ENCODE measurements at places on chromosomes 16 and 17.
A peak's percentile ranks its signal among the peaks of the same experiment; 100 is the strongest.

- DNase-seq = no peak
Observed at GRCh38 chr16:56985288-56985961, 3.9 kb upstream of the NLRC5 start.

GRCh38 chr16:81785138-81785924, 6.2 kb downstream of the PLCG2 start:
- no peak for DNase-seq

GRCh38 chr17:37147301-37147812, 198.6 kb downstream of the AATF start:
- no peak for DNase-seq

- no peak for DNase-seq
Observed at GRCh38 chr17:33871720-33872540, 383.2 kb upstream of the CCL2 start.

- no peak for DNase-seq
Observed at GRCh38 chr17:51325471-51325870, 65.1 kb downstream of the UTP18 start.

GRCh38 chr17:40548982-40549685, 16.1 kb downstream of the CCR7 start:
- no peak for DNase-seq

DNA sequence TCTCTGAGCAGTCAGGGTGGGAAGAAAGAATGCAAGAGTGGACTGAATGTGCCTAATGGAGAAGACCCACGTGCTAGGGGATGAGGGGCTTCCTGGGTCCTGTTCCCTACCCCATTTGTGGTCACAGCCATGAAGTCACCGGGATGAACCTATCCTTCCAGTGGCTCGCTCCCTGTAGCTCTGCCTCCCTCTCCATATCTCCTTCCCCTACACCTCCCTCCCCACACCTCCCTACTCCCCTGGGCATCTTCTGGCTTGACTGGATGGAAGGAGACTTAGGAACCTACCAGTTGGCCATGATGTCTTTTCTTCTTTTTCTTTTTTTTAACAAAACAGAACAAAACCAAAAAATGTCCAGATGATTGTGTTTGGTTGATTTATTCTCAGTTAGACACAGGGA, 14.1 kb downstream of the IGFBP4 start:
- DNase-seq = no peak

DNA sequence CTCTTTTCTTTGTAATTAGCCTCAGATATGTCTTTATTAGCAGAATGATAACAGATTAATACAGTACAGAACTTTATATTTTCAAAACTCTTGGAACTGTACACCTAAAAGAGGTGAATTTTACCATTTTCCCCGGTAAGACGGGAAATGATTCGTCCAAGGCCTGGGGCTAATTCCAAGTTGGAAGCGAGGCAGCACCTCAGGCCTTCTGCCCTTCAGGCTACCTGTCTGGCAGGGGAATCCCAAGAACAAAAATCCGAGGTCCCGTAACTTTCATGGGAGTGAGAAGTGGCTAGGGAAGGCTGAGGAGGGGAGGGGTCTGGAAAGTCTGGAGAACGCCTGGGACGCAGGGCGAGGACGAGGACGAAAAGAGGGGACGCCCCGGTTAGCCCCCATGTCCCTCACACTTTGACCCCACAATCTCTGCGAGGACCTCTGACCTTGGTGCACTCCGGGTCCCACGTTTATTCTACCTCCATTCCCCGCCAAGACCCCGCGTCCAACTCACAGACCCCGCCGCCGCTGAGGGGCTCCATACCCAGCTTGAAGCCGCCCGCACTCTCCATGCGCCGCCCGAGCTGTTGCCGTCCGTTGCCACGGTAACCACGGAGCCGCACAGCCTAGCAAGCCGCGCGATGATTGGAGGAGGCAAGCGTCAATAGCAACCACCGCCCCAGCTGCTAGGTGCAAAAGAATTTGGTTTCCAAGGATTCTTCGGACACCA, at the start of gene HYDIN:
Gene HYDIN, minus strand, starts transcription at position 601 of the 724 bp plus-strand sequence. CDS start 43,827 bp downstream, outside the sequence.
- DNase-seq = peak; percentile 19

DNA sequence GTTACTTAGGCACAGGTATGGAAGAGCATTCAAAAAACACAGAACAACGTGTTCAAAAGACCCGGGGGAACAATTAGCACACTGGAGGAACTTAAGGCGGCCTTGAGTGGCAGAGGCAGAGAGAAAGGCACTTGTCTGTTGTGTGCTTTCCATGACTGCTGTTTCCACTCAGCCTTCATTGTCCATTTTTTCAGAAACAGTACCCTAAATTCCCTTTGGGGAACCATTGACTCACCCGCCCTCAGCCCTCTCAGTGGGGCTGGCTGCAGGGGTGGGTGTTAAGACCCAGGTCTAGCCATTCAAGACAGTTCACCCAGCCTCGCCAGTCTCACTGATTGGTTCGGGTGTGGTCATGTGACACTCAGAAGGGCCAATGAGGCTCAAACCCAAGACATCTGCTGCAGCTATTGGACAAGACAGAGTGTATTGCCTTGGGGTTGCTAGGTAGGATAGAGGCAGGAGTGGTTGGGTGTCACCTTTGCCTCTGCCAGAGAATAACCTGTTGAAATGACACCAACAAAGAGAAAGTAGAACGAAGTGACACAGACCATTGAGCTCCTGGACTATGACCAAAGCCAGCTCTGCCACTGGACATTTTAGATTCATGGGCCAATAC, 19.6 kb upstream of the CEP20 start:
- DNase-seq = no peak

GRCh38 chr16:71693164-71693563, 31.3 kb downstream of the PHLPP2 start:
- no peak for DNase-seq

DNA sequence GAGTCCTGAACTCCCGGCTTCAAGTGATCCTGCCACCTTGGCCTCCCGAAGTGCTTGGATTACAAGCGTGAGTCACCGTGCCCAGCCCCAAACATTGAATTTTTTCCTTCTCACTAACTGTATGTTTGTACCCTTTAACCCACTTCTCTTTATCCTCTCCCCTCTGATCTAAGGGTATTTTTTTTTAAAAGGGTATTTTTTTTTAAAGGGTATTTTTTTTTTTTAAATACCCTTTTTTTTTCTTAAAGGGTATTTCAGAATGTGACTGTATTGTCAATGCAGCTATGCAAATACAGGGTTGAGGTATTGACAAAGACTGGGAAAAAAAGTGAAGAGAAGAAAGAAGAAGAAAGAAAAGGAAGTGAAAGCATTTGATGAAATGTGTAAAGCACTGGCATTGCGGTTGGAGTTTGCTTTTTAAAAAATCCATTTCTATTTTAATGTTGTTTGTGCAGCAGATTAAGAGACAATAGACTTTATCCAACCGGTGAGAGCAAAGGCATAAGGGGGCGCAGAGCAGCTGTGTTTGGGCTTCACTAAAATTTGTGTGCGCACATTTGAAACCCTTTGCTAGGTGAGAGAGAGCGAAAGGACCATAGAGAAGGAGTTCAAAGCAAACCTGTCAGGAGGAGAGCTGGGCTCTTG, 42.4 kb downstream of the SYT17 start:
- no peak for DNase-seq

DNA sequence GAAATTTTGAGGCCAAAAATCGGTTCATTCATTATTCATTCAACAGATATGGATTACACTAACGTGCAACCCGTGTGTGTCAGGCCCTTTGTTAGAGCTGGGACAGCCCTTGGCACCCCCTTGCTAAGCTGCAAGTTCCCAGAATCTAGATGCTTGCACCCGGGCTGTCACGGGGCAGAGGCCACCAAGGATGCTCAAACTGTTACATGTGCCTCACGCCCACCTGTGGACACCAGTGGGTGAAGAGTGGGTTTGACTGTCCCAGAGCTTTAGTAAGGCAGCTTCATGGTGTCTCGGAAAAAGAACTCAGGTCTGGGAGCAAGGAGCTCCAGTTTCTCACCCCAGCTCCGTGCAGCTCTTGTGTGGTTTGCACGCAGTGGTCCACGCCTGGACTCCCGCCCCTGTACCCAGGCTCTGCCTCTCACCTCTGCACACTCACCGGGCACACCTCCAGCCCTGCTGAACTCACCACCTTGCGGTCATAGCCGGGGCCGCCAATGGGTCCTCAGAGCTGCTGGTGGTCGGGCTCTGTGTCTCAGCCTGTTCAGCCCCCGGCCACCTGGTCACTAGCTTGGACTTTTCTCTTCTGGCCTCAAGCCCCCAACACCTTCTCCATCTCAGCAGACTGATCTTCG, 53.7 kb upstream of the CACNG4 start:
- no peak for DNase-seq

GRCh38 chr16:24635900-24636610, 93.4 kb upstream of the TNRC6A start:
- DNase-seq = no peak

GRCh38 chr16:74261068-74261467, 35.5 kb upstream of the PSMD7 start:
- no peak for DNase-seq

GRCh38 chr17:44473367-44473766, 29.8 kb downstream of the GPATCH8 start:
- DNase-seq = no peak

GRCh38 chr17:28906276-28906675, 3.4 kb upstream of the DHRS13 start:
- DNase-seq = no peak

DNA sequence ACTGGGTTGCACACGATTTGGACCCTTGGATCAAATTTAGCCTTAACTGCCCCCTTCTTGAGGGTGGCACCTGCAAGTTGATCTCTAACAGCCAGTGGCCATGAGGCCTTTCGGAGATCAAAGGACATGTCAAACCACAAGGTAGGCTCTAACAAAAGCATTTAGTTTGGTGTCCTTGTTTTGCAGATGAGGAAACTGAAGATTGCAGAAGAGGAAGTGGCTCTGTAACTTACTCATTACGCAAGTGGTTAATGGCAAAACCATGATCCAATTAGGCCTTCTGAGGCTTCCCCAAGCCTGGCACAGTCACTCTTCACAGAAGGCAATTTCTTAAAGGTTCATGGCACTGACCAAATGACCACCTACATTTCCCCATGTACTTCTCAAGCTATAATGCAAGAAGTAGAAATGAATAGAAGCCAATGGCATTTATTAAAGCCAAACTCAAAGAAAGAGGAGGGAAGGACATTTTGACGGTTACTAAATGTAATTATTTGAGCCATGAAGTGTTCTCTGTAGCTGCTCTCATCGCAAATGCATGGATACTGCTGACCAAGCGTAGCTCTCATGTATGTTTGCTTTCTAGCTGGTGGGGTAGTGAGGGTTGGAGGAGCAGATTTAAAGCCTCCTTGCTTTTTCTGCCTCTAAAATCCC, 32.8 kb upstream of the ABCC12 start:
- no peak for DNase-seq

DNA sequence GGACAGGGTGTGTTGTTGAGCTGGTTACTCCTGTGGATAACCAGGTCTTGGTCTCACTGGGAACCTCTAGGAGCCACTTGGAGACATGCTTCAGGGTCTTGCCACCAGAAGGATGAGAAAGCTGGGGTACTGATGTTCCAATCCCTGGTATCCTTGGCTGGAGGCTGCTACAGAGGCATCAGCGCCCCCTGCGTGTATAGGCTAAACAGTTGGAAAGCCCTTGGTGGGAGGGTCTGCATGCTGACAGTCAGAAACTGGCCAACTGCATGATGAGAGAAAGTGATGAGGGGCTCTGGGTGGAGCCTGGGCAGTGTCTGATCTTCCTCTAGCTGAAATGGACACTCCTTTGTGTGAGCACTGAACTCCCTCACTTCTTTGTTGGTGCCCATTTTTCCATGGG, 536.9 kb downstream of the XYLT1 start:
- DNase-seq = no peak

- no peak for DNase-seq
Observed at GRCh38 chr17:6257336-6257735, 177.6 kb downstream of the AIPL1 start.

- DNase-seq = no peak
Observed at GRCh38 chr17:56020369-56020768, 132.9 kb upstream of the ANKFN1 start.

DNA sequence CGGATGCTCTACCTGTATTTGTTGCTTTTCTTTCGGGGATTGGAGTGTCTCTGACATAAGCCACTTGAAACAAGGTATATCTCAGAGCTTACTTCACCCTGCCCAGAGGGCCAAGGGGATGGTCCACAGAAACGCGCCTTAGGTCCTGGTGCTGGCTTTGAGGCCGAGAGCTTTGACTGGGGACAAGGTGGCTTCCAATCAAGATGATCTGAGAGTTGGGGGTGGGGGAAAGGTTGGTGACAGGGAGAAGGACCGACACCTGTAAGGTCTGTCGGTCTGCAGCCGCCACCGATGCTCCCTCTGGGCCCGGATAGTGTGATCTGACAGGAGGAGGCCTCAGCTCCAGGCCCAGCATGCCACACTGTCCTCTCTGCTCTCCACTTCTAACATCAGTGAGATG, 21.8 kb upstream of the SPATA32 start:
- no peak for DNase-seq

DNA sequence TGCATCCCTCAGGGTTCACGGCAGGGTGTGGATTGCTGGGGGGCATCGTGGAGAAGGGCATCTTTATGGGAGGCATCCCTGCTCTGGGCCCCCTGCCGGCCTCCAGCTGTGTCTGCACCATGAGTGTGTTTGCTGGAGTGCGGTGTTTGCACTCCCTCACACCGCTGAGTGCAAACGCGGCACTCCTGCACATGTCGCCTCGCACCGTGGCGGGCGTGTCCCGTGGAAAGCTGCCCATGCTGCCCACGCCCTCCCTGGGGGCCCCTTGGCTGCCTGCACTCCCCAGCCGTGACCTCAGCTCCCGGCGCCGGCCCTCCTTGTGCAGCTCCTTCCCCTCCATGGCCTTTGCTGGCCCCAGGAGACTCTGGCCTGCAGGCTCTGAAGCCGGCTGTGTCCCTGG, 74.6 kb upstream of the ZNF750 start:
- no peak for DNase-seq

- no peak for DNase-seq
Observed at GRCh38 chr17:74608511-74608910, 15.0 kb downstream of the CD300E start.

DNA sequence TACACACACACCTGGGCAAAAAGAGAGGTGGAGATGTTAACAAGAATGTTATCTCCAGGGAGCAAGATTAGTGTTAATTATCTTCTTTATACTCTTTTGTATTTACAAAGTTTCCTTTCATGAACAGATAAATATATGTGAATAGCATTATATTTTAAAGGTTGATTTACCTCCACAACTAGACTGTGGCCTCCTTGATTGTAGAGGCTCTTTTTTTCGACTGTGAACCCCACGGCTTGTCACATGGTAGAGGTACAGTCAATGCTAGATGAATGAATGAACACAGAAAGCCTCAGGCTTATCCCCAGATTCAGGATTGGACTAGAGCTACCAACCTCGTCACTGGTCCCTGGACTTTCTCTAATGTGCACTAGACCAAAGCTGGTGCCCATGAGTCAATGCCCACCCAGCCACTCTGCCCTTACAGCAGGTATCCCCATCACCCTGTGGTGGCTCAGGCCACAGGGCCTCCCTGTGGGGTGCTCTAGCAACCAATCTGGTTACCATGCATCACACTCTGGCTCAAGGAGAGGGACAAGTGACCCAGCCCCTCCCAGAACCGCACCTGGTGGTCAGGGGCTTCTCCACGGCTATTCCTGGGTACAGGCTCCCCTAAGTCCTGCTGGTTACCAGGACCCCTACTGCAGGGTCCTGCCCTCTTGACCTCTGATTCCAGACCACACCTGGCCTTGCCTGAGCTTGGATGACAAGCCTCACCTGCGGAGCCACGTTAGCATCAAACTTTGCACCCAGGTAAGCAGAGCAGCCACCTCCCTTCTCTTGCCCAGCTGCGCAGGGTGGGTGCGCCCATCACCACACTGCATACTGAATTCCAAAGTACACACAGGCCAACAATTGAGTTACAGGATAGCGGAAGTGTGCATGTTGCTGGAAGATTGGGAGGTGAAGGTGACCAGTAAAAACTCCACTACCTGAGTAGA, 101.0 kb downstream of the CDYL2 start:
- no peak for DNase-seq

- no peak for DNase-seq
Observed at GRCh38 chr16:69691980-69692911, 34.1 kb downstream of the NQO1 start.

GRCh38 chr17:38741921-38742410, 6.2 kb downstream of the PCGF2 start:
- no peak for DNase-seq

Data from D721Med (cell line).